GM12878 (cell line): ENCODE measurements at places on chromosomes 3 and 15. TPM values are rescaled to one million over a fixed set of nuclear protein-coding genes. Genes with fewer than 3 reads are reported as not detected.

DNA sequence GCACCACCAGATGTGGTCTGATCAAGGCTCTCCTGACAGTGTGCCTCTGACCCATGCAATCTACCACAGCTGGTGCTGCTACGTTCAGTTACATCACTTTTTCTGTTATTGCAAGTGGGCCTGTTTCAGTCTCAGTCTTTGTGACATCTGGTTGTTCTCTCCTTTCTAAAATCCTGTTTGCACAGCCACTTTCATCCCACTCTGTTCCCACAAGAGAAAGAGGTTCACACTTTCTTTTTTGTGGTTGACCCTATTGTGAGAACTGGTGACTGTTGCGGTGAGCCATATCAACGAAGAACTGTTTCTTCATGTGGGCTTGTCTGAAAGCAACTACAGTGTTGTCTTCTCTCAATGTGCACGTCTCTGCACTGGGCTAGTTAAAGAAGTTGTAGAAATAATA, 342.8 kb upstream of the ARPP21 start:
- no peak for DNase-seq

GRCh38 chr3:196149831-196150301, 61.3 kb downstream of the ZDHHC19 start:
- DNase-seq: peak; percentile 28

GRCh38 chr15:48890375-48890972, 12.5 kb downstream of the EID1 start:
- no peak for DNase-seq

DNA sequence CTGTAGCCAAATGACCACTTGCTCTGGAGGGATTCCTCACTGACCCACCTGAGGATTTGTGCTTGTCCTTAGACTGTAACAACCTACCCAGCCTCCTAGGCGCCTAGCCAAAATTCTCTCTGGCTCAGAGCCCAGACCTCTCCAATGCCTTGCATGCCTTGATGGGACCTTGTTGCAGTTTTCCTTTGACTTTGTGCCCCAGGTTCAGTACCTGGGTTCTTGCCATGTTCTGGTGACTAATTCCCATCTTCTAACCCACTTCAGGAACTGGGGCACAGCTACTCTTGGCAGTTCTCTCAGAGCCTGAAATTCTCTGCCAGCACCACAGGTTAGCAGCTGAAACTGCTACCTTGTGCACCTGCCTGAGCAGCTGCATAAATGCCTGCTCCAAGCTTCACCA, 27.0 kb upstream of the UBE3A start:
- no peak for DNase-seq

GRCh38 chr15:101023501-101024072, 104.4 kb downstream of the LRRK1 start:
- DNase-seq: no peak

- DNase-seq: no peak
Measured at GRCh38 chr3:36741285-36741684, 23.1 kb downstream of the DCLK3 start.

DNA sequence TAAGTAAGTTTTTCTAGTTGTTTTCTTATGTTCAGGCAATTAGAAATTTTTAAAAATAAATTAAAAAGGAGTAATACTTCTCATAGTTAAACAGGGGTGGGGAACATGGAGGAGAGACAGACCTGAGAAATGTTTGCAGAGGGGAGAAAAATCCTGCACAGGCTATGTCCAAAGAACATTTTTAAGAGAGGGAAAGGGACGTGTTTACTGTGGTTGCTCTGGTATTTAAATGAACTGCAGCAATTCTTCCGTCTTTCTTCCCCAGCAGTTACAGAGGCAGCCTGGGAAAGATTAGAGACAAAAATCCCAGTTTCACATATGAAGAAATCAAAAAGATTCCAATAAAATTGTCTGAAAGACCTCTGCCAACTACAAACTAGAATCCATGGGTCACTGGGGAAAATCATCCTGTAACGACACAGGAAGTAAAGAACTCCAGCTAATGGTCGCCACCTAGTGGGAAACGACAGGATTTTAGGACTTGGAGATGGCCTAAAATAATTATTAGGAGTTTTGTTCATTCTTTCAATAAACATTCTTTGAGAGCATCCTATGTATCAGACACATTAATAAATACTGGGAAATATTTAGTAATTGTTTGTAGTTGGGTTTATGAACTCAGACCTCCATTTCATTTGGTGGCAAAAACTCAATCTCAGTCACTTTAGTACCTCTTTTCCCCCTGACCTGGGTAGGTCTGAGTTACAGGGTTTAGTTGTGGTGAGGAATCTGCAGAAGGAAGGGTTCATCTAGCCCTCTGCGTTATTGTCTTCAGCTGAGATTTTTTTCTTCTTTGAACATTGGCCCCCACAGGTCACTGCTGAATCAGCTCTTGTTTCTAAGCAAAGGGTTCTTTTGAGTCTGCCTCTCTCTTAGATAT, 69.9 kb upstream of the GOLIM4 start:
- DNase-seq: peak; percentile 47

GRCh38 chr3:11195721-11196332, 41.5 kb downstream of the HRH1 start:
- no peak for DNase-seq

DNA sequence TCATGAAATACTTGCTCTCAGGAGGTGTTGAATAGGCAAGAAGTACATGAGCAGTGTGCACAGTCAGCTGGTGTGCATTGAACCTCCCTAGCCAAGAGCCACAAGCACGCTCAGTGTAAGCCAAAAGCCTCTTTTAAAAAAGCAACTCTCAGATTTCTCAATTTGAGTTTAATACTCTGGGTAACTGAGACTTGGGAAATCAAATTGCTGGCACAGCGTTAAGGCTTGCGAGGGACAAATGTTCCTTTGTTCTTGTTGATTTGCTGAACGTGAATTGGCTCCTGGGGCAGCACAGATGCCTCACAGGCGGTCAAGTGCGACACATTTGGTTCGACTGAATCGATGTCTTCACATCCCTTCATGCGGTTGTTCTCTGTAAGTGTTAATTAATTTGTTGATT, at the start of gene FAM240A:
Gene FAM240A, plus strand, starts transcription at position 202 of the 400 bp plus-strand sequence. Its CDS starts 159 bp downstream, at position 361.
- DNase-seq: no peak

DNA sequence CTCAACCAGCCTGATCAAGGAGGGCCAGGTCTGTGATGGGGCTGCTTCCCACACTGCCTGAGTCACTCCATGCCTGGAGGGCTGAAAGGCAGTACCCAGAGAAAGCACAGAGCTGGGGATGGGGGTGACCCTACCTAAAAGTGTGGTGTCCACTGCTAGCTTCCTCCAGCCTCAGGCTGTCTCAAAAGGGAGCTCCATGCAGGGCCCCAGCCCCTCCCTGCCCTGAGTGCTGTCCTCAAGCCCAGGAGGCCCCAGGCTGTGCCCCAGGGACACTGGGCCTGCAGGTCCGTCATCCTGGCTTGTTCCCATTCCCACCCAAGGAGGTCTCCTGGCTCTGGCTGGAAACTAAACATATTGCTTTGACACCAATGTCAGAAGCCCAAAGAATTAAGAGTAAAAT, 56.8 kb downstream of the ZNF445 start:
- DNase-seq: no peak

GRCh38 chr3:195133462-195133861, 137.5 kb downstream of the XXYLT1 start:
- DNase-seq: no peak

The HES1 gene
- total RNA-seq: 4.7 TPM in 2 replicates

The LRRC31 gene
- total RNA-seq: not detected in 2 replicates

The MESP1 gene
- total RNA-seq: 0.27 and 1.1 TPM in 2 replicates
